Naive thymus-derived CD4-positive, alpha-beta T cell (primary cell): ENCODE measurements at places on chromosomes 6 and 20. TPM values are rescaled to one million over a fixed set of nuclear protein-coding genes. Genes with fewer than 3 reads are reported as not detected.

Gene FOXA2
- not detected for total RNA-seq

Gene RTF2
- 62.5 TPM for total RNA-seq

Gene DOK5
- not detected for total RNA-seq

Gene PTPN1
- 60.2 TPM for total RNA-seq

DNA sequence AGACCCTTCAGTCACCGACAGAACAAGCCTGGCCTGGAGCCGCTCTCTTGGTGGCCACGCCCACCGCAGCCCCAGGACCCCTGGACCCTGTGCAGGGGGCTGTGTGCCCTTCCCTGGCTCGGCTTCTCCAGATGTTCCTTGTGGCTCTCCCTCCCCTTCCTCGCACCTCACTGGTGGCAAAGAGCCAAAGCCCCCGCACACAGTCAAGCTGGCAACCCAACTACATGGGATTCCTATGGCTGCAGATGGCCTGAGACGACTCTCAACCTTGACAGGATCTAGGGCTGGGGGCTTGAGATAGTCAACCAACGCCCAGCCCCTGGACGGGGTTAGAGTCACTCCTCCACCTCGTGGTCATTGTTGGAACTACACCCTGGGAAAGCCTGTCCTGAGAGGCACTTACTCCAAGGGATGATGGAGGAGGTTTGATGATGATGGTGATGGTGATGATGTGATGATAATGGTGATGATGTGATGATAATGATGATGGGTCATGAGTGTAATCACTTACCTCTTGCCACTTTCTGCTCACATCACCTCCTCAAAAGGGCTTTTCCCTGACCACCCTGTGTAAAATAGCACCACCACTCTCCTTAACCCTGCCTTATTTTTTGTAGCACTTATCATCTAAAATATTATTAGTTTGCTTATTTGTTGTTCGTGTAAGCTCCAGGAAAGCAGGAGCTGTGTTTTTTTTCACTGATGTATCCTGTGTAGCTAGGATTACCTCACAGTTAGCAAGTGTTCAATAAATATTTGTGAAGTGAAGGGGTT is 278.4 kb downstream of the LRFN2 start:
- no peak overlapping the region for H3K4me3 ChIP-seq
- H3K27ac ChIP-seq, result no peak overlapping the region
- no peaks in the 10 kb centered on the region for H3K27me3 ChIP-seq
- no peaks in the 10 kb centered on the region for H3K4me1 ChIP-seq
- no peaks in the 10 kb centered on the region for H3K36me3 ChIP-seq

DNA sequence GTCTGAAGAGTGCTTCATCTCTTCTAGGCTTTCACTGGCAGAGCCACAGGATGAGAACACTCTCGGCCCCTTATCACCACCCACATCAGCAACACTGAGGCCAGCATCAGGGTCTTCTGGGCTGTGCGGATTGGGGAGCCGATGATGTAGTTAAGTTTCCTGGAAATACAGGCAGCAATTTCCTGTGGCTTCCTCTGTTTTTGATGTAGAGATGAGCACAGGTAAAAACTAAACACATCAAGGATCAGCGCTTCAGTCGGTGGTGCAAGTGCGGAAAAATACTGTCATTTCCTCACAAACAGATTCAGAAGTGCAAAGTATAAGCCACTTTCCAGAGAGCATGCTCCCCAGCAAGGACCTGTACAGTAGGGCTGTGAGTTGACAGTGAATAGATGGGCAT is 62.6 kb downstream of the BACH2 start:
- peak overlapping the region; percentile 28 for H3K4me3 ChIP-seq
- peak overlapping the region; percentile 88 for H3K27ac ChIP-seq
- H3K27me3 ChIP-seq, result no peaks in the 10 kb centered on the region
- peak; percentile 22 for DNase-seq
- peaks cover 97% of the 10 kb centered on the region for H3K4me1 ChIP-seq

DNA sequence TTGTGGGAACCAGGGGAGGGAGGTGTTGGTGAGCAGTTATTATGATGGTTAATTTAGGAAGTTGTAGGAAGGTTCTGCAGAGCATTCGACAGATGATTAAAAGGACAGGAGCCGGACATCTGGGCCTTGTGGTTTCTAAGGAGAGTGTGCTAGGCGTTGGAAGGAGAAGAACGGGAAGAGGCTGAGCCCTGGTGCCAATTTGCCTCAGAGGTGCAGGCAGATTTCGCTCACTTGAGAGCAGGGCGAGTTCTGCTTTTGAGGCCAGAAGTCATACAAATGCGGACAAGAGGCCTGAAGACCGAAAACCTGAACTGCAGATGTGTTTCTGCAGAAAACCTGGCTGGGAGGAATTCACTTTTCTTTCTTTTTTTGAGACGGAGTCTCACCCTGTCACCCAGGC is 30.5 kb upstream of the RPS6KA2 start:
- H3K27me3 ChIP-seq, result no peaks in the 10 kb centered on the region
- no peak overlapping the region for H3K4me3 ChIP-seq
- H3K36me3 ChIP-seq, result no peaks in the 10 kb centered on the region
- no peak for DNase-seq
- H3K27ac ChIP-seq, result no peak overlapping the region

DNA sequence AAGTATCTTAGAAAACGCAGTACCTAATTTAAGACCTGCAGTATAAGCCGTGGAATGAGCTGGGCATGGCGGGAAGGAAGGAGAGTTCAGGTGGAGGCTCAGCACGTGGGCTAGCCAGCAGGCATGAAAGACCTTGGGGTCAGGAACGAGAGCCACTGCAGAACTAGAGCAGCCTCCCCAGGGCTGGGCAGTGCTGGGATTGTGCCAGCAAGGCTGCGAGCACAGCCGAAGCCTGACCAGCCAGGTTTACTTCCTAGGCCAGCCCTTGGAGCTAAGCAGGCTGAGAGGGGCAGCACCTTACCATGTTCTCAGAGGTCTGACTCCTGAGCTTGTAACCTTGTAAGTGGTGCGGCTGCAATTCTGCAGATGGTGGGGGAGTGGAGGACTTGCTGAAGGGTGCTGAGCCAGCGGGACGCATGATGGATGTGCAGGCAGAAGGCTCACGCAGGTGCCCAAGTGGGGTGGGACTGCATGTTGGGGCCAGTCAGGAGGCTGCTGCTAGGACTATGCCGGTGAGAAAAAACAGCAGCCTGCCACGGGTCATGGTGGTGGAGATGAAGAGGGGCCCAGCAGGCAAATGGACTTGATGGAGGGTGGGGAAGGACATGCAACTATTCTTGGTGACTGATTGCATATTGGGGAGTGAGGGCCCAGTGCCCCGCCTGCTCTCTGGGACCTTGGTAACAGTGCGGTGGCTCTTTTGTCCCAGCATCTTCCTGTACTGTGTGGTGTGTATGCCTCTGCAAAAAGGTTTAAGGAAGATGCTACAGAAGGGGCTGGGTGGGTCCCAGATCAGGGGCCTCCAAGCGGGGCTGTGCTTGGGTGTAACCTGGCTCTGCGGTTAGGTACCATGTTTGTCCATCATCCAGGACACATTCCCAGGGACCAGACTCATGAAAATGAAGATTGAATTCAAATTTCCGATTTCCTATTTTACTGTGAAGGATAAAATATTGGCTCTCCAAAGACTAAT is 37.6 kb upstream of the IRF4 start:
- H3K4me3 ChIP-seq, result no peak overlapping the region
- H3K36me3 ChIP-seq, result no peaks in the 10 kb centered on the region
- H3K27ac ChIP-seq, result no peak overlapping the region
- DNase-seq, result no peak
- H3K27me3 ChIP-seq, result no peaks in the 10 kb centered on the region

GRCh38 chr20:50850721-50851286 is 55.9 kb downstream of the BCAS4 start:
- no peak overlapping the region for H3K4me3 ChIP-seq
- DNase-seq, result no peak
- H3K36me3 ChIP-seq, result no peaks in the 10 kb centered on the region
- no peaks in the 10 kb centered on the region for H3K4me1 ChIP-seq
- no peak overlapping the region for H3K27ac ChIP-seq

DNA sequence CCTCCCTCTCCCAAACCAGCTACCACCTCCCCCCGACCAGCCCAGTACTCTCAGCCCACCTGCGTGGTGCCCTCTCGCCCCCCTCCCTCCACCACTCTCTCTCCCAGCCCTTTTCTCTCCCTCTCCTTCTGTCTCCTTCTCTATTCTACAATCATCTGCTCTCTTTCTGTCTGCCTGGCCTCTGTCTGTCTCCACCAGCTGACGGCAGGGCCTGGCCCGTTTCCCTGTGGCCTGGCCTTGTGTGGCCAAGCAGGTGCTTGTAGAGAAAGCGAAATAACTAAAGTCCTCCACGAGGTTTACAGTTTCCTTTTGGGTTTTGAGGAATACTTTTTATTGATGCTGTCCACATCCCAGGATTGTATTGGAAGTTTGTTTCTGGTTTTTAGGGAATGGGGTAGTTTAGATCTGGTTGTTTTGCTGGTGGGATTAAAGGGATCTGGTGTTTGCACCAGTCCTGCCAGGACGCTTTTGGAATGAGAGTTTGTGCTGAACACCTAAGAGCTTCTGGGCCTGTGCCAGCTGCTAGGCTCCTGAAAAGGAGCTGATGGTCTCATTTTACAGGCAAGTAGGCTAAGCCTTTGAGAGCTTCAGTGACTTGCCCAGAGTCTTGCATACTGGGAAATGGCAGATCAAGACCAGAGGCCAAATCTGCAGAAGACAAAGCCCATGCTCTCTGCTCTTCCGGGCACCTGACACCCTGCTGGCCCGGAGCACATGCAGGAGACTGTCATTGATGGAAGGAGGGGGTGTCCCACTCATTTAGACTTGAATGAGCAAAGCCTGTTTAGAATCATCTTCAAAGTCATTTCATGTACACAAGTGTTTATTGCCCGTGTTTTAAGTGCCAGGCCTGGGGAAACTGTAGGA is 161.7 kb downstream of the SYCP2 start:
- no peak for DNase-seq
- no peaks in the 10 kb centered on the region for H3K4me1 ChIP-seq
- H3K36me3 ChIP-seq, result no peaks in the 10 kb centered on the region
- no peaks in the 10 kb centered on the region for H3K27me3 ChIP-seq
- no peak overlapping the region for H3K4me3 ChIP-seq

DNA sequence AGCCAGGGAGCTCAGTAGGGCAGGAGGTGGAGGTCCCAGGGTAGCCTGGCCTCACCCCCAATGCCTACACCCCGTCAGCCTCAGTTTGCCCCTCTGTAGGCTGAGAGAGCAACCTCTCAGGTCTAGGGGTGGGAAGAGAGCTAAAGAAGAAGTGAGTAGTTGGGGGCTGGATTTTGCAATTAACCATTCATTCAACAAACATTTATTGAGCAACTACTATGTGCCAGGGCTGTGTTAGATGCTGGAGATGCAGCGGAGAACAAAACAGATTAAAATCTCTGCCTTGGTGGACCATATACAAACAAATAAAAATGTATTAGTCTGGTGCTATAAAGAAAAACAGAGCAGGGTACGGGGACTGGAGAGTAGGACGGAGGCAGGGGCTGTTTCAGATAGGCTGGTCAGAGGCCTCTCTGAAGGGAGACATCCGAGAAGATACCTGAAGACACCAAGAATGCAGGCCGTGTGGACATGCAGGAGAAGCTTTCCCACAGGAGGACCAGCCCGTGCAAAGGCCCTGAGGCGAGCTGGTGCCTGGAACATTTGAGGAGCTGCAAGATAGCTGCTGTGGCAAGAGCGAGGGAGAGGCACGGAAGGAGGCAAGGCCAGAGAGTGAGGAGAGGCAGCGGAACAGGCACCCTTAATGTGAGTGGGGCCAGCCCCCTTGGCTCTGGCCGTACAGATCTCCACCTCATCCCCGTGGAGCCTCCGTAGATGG is 60.3 kb downstream of the GRM4 start:
- no peaks in the 10 kb centered on the region for H3K36me3 ChIP-seq
- H3K27me3 ChIP-seq, result no peaks in the 10 kb centered on the region
- no peak overlapping the region for H3K27ac ChIP-seq
- DNase-seq, result no peak
- no peaks in the 10 kb centered on the region for H3K4me1 ChIP-seq
